ENCODE measurements at places on chromosomes 12 and 14.

GRCh38 chr14:67680121-67680602 lies 5.7 kb upstream of the VTI1B start:
- no peak for DNase-seq

DNA sequence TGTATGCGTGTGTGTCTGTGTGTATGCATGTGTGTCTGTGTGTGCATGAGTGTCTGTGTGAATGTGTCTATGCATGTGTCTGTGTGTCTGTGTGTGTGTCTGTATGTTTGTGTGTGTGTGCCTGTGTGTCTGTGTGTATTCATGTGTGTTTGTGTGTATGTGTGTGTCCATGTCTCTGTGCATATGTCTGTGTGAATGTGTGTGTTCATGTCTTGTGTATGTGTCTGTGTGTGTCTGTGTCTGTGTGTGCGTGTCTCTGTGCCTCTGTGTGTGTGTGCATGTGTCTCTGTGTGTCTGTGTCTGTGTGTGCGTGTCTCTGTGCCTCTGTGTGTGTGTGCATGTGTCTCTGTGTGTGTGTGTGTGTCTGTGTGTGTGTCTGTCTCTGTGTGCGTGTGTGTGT lies 82.4 kb downstream of the NINJ2 start:
- DNase-seq, result no peak

- DNase-seq, result no peak
These were observed 30.6 kb upstream of the NFKBIA start for GRCh38 chr14:35435177-35435576.

DNA sequence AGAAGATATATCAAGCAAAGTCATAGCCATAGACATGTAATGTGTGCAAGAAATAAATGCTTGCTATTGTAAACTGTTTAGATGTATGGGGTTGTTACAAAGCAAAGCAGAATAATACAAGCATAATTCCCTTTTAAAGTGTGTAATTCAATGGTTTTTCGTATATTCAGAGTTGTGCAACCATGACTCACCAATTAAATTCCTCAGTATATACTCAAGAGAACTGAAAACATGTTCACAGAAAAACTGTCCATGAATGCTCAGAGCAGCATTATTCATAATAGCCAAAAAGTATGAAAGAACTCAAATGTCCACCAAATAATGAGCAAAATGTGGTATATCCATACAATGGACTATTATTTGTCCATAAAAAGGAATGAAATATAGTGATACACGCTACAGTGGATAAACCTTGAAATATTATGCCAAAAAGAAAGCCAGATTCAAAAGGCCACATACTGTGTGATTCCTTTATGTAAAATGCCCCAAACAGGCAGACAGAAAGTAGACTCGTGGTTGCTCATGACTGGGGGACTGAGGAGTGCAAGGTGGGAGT lies 9.3 kb downstream of the GXYLT1 start:
- DNase-seq, result no peak

- no peak for DNase-seq
These were observed 55.1 kb downstream of the TTC6 start for GRCh38 chr14:37650356-37651037.

- DNase-seq, result peak; percentile 4
These were observed 26.7 kb downstream of the NTN4 start for GRCh38 chr12:95763809-95764253.

- no peak for DNase-seq
These were observed 2.5 kb upstream of the LRRK2 start for GRCh38 chr12:40222247-40222646.

DNA sequence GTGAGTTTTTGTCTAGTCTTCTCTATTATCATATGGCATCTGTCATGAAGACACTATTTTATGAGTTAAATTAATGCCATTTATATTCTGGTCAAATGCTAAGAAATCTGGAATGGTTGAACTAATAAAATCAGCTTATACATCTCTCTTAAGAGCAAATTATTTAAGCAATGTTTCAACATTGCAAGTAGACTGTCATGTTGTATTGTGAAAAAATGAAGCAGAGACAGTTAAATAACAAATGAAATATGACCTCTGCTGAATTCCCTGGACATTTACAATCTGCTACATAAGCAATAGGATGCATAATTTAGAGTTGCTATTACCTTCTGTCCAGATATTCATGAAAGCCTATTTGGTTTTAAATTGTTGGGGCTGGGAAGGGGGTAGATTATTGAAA lies 30.6 kb downstream of the NAV3 start:
- DNase-seq, result no peak

- peak; percentile 67 for DNase-seq
These were observed 161.3 kb upstream of the IFNG-AS1 start for GRCh38 chr12:67827820-67828383.

DNA sequence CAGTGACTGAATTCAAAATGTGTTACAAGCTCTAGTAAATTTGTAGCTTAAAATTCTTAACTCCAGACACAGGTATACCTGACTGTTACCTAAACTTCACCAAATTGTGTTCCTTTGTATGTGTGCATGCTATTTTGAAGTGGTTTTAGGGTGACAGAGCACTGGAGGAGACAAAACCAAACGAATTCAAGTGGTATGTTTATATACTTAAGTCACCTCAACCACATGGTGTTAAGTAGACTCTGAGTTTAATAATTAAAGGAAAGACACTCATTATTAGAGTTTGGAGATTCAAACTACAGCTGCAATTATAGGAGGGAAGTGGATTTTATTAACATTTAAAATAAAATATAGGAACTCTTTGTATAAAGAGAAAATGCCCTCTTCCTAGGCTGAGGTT lies 84.3 kb downstream of the PLCZ1 start:
- no peak for DNase-seq

DNA sequence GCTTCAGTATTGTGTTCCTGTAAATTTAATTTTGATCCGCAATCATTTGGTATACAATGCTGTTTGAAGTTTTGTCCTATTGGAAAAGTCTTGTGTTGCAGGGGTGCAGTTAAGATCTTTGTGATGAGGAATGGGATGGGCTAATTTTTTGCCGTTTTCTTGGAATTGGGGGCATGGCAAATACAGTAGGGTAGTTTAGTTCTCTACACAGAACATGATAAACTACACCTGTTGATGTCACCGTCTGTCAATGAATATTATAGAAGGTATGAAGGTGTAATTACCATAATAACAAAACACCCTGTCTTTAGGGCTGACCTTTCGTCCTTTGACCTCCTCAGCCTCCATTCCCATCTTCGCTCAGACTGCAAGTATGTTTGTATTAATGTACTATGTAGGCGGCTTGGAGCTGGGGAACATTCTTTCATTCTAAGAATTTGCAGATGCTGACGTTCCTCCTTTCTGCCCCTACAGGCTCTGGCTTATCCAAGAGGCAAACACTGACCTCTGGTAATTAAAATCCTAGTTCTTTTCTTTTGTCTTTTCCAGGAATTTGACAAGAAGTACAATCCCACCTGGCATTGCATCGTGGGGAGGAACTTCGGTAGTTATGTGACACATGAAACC lies 1.7 kb downstream of the DYNLL1 start:
- no peak for DNase-seq

Data from stimulated activated naive CD4-positive, alpha-beta T cell treated with Interleukin-2 at 50 U/mL for 16 hours (primary cell).